ENCODE measurements at places on chromosomes 13 and 19.

GRCh38 chr19:33520048-33520643, 1.4 kb downstream of the PEPD start:
- DNase-seq: no peak

DNA sequence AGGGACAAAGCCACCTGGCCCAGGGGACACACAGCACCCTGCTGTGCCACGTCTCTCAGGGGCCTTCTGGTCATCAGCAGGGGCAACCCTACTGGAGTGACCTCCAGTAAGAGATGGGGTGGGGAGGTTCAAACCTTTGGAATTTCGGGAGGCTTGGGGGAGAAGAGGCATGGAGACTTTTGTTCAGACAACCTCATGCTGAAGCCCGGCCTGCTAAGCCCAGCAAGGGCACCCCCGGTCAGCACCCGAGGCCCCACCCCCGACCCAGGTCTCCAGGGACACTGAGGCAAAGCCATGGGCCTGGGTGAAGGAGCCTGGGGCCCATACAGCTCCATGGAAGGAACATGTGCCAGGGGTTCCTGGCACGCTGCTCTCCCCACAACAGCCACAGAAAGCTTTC, 23.3 kb downstream of the ZNF787 start:
- DNase-seq: no peak

DNA sequence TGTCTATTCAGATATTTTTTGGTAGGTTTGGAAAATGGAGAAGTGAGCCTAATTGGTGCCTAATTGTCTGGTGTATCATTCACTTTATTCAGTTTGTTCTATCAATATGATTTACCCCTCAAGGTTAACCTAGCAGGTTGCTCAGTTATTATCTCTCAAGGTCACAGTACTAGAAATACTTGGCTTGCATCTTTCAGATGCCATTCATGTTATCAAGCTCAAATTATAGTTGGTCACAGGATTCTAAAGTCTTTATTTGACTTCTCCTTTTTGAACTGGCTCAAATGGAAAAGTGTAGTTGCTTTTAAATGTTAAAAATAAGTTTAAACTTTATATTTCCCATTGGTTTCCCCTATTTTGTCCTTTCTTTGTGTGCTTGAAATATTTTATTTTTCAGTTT, 2.6 kb downstream of the KCNRG start:
- DNase-seq: no peak

DNA sequence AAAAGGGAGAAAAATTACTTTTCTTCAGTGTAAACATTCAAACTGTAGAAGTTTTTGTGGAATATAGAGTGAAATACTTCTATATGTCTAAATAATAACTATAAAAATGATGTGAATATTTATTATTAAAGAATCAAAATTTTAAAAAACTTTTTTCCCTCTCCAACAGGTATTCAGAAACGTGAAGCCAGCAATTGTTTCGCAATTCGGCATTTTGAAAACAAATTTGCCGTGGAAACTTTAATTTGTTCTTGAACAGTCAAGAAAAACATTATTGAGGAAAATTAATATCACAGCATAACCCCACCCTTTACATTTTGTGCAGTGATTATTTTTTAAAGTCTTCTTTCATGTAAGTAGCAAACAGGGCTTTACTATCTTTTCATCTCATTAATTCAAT, 28.0 kb downstream of the ITM2B start:
- DNase-seq: no peak
